NCI-H524 (cell line): ENCODE measurements at places on chromosomes 13 and 19.

DNA sequence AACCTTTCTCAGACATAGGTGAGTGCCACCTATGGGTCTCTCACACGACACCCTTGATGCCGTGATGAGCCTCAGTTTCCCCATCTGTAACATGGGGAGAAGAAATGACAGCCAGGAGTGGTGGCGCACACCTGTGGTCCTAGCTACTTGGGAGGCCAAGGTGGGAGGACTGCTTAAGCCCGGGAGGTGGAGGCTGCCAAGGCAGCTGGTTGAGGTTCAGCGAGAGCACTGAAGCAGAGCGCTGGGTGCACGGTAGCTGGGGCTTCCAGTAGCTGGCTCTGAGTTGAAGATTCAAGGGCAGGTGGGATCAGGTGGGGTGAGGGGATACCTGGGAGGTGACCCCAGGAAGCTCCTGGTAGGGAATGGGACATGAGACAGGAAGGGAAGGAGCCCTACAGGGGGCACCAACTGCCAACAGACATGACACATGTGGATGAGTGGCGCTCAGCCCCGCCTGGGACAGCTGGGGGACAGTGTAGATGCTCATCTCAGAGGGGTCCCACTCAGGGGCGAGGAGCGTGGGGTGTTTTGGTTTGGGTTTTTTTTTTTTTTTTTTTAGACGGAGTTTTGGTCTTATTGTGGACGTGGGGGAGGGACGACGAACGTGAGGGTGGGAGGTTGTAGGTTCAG is 6.5 kb upstream of the SSBP4 start:
- DNase-seq, result peak; percentile 26

- DNase-seq, result no peak
These were observed 41.5 kb downstream of the ZNF682 start for GRCh38 chr19:19997656-19998268.

GRCh38 chr13:30024125-30024865 is 173.9 kb upstream of the UBL3 start:
- no peak for DNase-seq

DNA sequence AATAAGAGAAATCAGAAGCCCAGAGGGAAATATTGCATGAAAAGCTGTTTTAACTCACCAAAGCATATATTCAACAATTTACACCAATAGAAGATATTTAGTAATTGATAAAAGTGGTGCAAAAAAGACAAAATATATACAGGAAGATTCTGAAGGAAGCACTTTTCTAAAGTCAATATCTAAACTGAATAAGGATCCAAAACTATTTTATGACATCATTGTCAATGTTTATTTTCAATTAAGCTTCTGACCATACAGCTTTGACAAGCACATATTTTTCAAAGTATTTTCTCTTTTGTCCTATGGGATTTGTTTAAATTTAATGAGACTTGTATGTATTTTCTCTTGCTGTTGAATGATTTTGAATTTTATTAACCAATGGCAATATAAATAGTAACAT is 1716.1 kb downstream of the OLFM4 start:
- DNase-seq, result no peak

- no peak for DNase-seq
These were observed 238.4 kb downstream of the TUBA3C start for GRCh38 chr13:18943273-18943672.

DNA sequence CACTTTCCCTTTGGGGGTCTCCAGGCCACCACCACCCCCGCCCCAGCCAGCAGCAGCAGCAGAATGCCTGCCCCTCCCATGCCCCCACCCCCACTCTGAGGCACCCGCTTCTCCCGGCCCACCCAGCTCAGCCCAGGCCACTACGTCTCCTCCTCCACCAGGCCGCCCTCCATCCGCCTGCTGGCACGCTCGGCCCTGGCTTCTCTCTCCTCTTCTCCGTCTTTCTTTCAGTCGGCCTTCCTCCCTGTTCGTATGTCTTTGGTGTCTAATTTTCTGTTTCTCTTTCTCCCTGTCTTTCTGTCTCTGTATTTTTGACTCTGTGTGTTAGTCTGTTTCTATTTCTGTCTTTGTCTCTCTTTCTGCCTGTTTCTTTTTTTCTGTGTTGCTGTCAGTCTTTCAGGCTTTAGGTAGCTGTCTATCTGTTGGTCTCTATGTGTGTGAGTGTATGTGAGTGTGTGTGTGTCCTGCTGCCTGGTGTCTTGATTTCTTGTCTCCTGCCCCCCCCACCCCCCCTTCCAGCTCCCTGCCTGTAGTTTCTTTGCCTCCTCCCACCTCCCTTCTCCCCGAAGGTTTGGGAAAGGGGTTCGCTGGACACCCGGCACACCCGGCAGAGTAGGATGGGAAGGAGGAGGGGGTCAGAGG is at the start of gene LGI4:
Gene LGI4 (minus strand): TSS at position 459 of the 642 bp plus-strand sequence. CDS start 379 bp downstream, at position 80.
- no peak for DNase-seq

DNA sequence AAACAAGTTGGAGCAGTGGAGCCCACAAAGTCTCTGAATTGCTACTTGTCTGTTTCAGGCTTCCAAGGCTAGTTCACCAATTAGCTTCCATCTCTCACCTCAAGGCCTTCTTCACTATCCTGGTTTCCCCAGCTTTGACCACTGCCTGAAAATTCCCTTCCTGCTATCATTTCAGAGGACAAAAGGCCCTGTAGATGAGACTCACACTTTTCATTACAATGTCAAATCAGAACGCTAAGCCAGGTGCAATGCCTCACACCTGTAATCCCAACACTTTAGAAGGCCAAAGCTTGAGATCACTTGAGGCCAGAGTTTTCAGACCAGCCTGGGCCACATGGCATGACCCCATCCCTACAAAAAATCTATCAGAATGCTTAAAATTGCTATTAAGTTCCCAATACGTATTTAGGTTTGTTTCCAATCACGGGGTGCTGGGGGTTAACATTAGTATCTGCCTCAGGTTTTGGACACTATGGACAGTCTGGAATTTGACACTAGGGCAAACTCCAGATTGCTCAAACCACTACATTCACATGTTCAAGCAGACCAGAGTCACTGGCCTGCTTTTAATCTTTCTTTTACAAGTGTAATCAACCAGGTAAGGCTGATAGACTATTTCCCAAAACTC is 5.5 kb downstream of the TPT1 start:
- no peak for DNase-seq

GRCh38 chr13:71853725-71854124 is 13.3 kb downstream of the DACH1 start:
- peak; percentile 66 for DNase-seq

DNA sequence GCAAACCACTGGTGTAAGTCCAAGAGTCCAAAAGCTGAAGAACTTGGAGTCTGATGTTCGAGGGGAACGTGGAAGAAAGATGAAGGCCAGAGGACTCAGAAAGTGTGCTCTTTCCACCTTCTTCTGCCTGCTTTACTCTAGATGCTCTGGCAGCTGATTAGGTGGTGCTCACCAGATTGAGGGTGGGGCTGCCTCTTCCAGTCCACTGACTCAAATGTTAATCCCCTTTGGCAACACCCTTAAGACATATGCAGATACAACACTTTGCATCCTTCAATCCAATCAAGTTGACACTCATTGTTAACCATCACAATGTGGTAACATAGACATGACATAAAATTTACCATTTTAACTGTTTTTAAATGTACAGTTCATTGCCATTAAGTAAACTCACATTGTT is 249.5 kb downstream of the COG6 start:
- no peak for DNase-seq

- no peak for DNase-seq
These were observed 1.3 kb downstream of the PMIS2 start for GRCh38 chr19:35587321-35587720.
